ENCODE measurements at places on chromosomes 3 and 15.

- no peak for DNase-seq
These were observed 67.9 kb upstream of the TNIK start for GRCh38 chr3:171528102-171528501.

- DNase-seq: no peak
These were observed 10.7 kb downstream of the MUC20 start for GRCh38 chr3:195731356-195731905.

- DNase-seq: no peak
These were observed 33.4 kb downstream of the LRRFIP2 start for GRCh38 chr3:37140899-37141541.

DNA sequence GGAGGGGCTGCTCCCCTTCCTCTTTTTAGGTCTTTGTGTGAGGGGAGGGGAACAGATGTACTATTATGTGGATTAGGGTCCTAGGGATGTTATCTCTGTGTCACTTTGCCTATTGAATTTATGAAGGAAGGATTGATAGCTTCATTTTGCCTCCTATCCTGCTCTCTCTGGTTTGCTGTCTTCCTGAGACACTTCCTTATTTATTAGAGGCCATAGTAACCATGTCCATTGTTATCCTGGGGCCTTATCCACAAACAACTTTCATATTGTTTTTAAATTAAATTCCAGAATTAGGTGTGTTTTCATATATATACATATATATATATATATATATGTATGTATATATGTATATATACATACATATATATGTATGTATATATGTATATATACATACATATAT is 83.2 kb upstream of the LRRFIP2 start:
- no peak for DNase-seq

DNA sequence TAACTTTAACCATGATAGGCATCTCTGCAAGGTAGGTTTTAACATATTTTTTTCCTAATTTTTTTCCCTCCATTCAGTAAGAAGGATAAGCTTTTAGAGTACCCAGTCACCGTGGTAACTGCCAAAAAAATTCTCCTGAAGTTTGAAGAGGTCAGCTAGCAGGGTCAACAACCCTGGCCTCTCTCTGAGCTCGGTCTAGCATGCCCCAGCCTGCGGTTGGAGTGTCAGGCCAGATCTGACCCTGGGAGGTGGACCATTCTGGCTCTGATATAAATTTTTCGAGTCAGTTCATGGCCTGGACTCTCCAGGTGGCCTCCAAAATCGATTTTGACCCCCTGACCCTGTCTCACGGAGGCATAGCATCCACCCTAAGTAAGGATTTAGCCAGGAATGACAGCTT is 29.7 kb downstream of the SOX2 start:
- no peak for DNase-seq

DNA sequence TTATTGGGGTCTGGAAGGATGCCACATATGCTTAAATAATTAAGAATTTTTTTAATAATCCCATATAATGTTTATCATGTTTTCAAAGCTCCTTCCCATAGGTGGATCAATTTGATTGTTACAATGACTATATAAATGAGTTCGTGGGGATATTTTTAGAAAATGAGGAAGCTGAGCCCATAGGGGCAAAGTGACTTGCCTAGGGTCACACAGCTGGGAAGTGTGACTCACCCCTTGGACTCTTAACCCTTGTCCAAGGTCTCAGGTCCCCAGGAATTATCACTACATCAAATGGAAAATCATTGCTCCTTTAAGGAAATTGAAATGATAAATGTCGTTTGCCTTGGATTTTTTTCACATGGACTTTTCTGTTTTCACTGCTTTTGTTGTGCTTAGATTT is 161.2 kb upstream of the RGMA start:
- no peak for DNase-seq

DNA sequence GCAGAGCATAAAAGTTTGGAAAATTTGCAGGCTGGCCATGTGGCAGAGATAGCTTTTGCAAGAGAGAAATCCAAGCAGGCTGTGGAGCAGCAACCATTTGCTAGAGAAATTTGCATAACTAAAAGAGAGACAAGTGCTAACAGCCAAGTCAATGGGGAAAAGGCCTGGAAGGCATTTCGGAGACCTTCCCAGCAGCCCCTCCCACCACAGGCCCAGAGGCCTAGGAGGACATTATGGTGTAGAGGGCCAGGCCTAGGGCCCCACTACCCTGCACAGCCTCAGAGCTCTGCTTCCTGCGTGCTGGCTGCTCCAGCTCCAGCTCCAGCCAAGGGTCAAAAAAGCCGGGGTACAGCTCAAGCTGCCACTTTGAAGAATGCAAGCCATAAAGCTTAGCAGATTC is 82.7 kb downstream of the MYO5A start:
- no peak for DNase-seq
